NCI-H2081 treated with DMSO at 0.1 percent for 48 hours (cell line): ENCODE measurements at places on chromosomes 2 and 18.

DNA sequence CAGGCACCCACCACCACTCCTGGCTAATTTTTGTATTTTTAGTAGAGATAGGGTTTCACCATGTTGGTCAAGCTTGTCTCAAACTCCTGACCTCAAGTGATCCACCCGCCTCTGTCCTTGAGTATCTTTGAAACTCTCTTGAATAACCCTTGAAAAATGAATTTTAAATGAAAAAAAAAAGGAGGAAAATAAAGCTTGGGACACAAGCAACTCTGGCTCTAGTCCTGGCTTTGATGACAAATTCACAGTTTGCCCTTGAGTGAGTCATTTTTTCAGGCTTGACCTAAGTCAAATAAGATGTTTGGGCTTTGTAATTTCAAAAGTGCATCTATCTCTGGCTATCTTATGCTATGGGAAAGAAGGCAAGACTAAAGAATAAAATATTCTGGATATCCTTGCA, 79.0 kb upstream of the TRIB2 start:
- DNase-seq: no peak

DNA sequence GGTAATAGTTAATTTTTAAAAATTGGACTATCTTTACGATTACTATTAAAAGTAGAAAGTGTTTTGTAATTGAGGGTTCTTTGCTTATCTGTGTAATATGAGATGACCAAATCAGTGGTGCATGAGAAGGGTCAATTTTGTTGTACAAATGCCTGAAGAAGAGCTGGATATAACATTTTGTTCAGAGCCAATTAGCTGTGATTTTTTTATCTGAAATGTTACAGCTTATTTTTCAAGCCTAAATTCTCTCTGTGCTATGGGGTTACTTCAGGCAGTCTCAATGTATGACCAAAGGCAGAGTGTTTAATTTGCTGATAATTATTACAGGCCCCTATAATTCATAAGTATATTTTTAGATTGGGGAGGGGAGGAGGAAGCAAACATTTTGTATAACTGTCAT, 41.8 kb downstream of the OTX1 start:
- no peak for DNase-seq

- DNase-seq: no peak
Measured at GRCh38 chr2:8677646-8678592, 3.9 kb upstream of the ID2 start.

GRCh38 chr2:21003572-21004180, 40.2 kb downstream of the APOB start:
- DNase-seq: no peak

DNA sequence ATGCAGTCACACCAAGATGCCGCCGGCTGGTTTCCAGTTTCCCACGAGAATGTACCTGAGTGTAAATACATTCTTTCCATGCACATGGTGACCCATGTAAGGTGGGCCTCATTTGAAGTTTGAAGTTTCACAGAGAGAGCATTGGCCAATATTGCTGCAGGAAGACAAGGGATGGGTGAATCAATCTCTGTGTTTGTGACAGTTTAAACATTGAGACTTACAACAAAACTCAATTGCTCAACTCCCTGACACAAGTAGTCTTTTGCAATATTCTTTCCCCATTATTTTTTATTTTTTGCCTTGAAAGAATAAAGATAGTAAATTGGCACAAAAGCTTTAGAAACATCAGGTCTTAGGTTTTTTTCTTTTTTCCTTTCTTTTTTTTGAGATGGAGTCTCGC, 5.1 kb downstream of the SERPINB2 start:
- no peak for DNase-seq

GRCh38 chr2:136376211-136376610, 258.3 kb upstream of the CXCR4 start:
- no peak for DNase-seq

DNA sequence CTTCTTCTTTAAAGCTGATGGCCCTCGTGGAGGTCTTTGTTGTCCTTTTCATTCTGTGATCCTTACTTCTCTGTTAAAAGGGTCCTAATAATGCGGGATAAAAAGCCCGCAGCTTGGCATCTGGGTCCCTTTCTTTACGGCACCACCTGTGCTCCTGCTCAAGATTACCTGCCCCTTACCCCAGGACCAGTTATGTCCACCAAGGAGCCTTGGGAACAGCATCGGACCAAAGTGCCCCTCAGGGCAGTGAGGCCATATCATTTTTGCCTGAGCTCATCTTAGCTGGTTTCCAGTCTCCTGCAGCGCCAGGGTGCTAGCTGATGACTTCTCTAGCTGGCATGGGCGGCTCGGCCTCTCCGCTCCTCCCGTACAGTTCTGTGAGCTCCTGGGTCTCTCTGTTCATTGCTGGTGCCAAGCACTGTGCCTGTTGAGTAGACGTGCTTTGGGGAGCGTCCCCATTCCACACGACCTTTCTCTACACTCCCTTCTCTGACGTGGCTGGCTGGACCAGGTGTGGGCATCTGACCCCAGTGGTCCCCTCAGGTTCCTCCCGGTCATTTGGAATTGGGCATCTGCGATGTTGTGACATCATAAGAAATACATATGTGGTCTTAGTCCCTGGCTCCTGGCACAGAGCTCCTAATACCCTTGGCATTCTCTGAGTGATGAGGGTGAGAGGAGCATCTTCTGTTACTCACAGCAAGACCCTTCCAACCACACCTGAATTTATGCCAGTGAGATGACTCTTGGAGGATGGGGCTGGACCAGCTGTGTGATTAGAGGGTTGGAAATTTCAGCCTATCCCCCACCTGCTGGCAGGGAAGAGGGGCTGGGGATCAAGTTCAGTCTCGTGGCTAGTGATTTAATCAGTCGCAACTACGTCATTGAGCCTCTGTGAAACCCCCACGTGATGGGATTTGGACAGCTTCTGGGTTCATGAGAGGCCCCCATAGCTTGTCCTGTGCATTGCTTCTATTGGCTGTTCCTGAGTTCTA, 134.2 kb upstream of the HS6ST1 start:
- no peak for DNase-seq

GRCh38 chr2:173056705-173057364, 18.8 kb upstream of the MAP3K20 start:
- no peak for DNase-seq

GRCh38 chr2:19356545-19357401, 1.6 kb downstream of the OSR1 start:
- DNase-seq: no peak

GRCh38 chr2:46775722-46776121, 139.9 kb downstream of the MCFD2 start:
- DNase-seq: no peak

DNA sequence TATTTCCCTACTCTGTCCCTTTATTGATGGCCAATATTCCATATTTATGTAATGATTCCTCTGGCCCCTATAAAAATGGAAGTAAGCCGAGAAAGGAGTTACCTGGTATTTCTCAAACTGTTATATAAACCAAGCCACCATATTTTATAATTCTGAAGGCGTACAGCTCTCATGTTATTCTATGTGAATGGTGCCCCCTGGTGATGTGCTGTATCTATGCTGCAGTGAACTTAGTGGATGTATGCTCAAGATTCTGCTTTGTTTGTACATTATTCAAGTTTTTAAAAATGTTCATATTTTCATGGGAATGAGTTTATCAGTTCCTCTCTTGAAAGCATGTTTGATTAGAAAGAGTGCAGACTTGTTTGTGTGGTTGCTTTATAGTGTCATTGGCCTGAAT, 194.5 kb upstream of the LRRTM1 start:
- peak; percentile 6 for DNase-seq

- no peak for DNase-seq
Measured at GRCh38 chr2:15173501-15173900, 387.6 kb downstream of the NBAS start.

GRCh38 chr2:65296971-65297370, 69.3 kb downstream of the ACTR2 start:
- no peak for DNase-seq

DNA sequence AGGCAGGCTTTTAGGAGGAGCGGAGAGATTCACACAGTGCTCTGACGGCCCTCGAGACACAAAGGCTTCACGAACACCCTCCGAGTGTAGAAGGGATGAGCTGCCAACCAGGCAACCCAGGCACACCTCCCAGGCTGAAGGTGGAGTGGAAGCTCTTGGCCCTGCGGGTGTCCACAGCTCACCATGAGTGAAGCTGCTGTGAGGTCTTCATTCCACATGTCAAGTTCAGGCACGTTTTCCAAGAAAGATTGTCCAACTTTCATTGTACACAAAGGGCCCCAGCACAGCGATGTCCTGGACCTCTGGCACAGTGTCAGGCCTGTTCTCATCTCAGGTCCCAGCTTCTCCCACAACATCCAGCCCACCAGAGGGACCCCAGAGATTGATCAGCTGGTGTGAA, 13.4 kb downstream of the PARD6G start:
- DNase-seq: no peak

DNA sequence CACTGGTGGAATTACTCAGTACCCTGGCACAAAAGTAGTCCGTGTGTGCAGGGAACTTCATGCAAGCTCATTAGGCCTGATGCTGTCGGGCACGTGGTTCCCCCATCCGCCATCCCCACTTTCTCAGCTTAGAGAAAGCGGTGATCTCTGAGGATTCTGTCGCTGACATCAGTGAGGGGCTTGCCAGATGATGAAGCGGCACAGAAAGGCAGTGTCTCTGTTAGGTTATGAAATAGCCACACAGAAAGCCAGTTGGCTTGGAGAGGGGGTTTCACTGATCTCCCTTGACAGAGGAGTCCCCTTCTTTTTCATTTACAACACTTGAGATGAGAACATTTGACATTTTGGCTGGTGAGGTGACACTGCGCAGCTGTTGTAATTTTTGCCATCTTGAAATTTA, 179.7 kb downstream of the FAM210A start:
- DNase-seq: no peak

DNA sequence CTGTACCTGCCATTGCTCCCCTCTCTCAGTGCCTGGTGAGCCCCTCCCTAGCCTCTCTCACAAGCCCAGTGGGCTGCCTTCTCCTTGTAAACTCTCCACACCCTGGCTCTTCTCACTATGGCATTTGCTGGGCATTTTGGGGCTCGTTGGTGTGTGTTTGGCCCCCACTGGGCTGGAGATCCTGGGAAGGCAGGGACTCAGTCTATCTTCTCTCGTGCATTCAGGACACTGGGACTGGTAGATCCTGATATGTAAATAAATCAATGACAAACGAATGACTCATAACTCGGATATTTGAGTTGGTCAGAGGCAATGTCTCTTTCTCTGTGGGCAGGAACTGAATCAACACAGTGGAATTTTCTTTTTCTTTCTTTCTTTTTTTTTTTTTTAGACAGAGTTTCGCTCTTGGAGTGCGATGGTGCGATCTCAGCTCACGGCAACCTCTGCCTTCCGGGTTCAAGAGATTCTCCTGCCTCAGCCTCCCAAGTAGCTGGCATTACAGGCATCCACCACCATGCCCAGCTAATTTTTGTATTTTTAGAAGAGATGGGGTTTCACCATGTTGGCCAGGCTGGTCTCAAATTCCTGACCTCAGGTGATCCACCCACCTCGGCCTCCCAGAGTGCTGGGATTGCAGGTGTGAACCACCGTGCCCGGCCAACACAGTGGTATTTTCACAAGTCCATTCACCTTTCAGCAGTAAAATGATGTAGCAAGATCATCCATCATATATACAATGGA, 144.6 kb upstream of the SPRED2 start:
- no peak for DNase-seq

- no peak for DNase-seq
Measured at GRCh38 chr2:96423828-96424227, 81.3 kb downstream of the NEURL3 start.
